Activated CD8-positive, alpha-beta T cell treated with anti-CD3 and anti-CD28 coated beads for 36 hours (primary cell): ENCODE measurements at places on chromosomes 5 and 9.
A peak's percentile ranks its signal among the peaks of the same experiment; 100 is the strongest.

DNA sequence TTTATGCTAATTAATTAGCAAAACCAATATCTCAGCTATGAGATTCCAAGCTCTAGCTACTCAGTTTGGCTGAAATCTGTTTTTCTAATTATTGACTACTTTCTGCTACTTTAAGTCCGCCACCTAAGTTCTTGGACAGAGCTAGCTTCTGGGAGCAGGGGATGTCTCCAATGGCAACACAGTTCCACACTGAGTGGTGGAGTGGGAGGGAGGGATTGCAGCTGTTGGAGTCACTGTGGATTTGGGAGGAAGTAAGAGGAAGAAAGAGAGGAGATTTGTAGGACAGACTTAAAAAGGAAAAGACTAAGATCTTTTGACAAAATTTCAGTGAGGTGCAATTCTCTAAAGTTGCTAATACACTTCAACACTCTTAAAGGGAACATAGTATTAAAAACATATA lies 450.8 kb downstream of the NFIB start:
- no peak for DNase-seq

- DNase-seq, result no peak
Measured at GRCh38 chr9:31715250-31715649, 669.2 kb upstream of the ACO1 start.

GRCh38 chr5:176530393-176530982 lies 6.7 kb downstream of the RNF44 start:
- no peak for DNase-seq

DNA sequence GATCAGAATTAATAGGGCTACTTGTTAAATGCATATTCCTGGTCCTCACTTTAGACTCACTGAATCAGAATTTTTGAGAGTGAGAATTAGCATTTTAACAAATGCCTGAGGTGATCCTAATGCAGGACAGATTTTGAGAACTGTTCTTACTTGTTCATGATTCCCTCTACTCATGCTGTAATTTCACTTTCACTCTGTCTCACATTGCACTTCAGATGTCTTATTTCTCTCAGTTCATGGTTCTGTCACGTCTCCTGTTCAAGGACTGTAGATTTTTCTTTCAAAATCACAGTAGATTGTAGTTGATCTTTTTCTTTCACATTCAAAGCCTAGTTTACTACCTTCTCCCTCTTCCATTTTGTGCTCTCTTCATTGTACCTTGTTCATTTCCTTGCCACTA lies 54.3 kb downstream of the ADGRV1 start:
- DNase-seq, result no peak

DNA sequence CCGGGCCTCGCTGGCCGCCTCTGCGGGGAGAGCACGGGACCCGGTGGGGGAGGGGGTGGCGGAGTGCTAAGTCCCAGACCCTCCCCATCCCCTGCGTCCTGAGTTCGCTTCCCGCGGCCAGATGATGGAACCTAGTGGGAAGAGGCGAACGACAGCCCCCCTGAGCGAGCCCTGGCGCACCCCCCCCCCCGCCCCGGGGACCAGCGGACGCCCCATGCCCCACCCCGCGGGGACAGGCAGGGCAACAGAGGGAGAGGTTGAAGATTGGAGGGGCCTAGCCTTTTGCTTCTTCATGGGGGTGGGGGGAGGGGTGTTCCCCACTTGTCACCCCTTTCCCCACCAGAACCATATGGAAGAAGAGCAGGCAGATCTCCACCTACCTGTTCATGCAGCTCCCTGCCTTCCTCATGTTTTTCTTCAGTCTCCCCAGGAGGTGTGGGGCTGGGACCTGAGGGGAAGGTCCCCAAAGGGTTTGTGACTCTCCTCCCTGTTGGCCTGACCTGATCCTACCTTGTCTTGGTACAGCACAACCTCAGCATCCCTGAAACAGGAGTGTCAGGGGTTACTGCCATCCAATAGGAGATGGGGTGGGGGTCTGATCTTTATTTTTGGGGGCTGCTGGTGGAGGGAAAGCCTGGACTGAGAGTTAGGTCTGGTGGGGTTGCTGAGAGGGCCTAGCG lies 485 bp downstream of the FAM53C start:
- peak; percentile 9 for DNase-seq

- no peak for DNase-seq
Measured at GRCh38 chr5:135029477-135030122, 4.4 kb downstream of the PITX1 start.

GRCh38 chr5:157516626-157517325 lies 56.8 kb downstream of the NIPAL4 start:
- DNase-seq, result no peak

- DNase-seq, result no peak
Measured at GRCh38 chr5:6197427-6197826, 180.9 kb downstream of the MED10 start.

DNA sequence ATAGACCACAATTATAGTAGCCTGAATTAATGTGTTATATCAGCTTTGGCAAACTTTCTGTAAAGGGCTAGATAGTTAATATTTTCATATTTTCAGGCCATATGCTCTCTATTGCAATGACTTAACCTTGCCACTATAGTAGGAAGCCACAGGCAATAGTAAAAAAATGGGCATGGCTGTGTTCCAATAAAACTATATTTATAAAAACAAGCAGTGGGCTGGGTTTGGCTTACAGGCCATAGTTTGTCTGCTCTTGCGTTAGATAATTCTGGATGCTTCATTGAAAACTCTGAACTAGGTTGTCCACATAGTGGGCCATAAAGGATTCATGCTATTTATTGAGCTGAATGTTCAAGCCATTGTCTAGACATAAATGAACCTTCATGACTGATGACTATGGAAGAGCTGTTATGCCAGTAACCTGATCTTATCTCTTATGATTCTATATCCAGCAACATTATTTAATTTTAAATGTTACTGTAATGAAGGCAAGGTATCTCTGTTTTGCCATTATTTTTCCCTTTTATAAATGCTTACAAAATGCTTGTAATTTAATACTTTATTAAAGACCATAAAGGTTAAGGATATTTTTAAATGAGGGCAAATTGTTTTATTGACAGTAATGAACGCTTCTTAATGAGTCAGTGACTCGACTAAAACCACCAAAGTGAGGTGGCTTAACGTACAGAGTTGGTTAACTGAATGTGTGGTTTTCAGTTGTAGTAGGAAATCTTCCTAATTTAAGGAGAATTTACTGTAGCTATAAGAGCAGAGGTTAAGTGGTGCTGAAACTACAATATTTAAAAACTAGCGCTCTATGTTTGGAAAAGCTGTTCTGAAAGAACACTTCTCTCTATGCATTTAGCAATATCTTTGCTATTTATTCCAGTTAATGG lies 560.6 kb downstream of the PRR16 start:
- no peak for DNase-seq

GRCh38 chr9:128747241-128747640 lies 23.3 kb upstream of the ZDHHC12 start:
- DNase-seq, result no peak

DNA sequence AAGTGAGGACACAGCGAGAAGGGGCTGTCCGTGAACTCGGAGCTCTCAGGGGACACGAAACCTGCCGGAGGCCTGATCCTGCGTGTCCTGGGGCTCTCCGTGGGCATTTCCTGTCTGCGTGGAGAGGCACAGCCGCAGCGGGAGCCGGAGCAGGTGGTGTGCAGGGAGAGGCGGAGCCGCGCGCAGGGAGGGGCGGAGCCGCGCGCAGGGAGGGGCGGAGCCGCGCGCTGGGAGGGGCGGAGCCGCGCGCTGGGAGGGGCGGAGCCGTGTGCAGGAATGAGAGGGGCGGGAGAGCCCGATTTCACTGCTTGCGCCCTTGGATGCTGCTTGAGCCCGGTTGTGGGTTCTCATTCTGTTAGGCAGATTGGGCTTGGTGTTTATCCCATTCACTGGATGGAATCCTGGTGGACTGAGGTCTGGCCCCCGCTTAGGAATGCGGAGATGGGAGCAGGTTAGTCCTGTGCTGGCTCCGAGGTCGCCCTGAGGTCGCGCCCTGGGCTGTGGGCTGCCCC lies 26.7 kb downstream of the NDUFS6 start:
- no peak for DNase-seq

DNA sequence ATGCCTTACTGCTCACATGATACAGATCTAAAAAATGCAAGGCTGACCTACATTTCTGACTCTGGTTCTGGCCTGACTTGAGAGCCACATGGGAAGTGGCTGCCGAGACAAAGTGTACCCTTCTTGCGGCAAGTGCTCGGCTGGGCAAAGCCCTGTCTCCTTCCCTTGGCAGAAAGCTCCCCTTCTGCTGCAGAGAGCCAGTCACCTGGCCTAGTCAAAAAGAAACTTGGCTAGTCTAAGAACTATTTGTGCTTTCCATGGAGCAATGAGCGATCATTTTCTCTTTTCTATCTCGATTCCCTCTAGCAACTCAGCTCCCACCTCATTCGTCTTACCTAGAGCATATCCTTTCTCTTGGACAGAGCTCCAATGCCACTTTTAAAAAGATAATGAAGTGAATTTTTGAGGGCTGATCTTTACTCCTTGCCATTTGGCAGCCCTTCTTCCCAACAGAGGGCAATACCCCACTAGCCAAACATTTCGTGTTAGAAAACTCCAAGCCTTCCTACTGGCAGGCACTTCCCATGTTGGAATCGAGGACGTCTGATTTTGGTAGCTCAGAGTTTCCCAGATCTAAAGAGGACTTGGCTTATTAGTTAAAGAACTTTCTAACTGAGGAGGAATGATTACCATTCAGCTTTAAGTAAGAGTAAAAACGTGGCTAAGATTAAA lies 108.1 kb upstream of the PRRC1 start:
- no peak for DNase-seq

DNA sequence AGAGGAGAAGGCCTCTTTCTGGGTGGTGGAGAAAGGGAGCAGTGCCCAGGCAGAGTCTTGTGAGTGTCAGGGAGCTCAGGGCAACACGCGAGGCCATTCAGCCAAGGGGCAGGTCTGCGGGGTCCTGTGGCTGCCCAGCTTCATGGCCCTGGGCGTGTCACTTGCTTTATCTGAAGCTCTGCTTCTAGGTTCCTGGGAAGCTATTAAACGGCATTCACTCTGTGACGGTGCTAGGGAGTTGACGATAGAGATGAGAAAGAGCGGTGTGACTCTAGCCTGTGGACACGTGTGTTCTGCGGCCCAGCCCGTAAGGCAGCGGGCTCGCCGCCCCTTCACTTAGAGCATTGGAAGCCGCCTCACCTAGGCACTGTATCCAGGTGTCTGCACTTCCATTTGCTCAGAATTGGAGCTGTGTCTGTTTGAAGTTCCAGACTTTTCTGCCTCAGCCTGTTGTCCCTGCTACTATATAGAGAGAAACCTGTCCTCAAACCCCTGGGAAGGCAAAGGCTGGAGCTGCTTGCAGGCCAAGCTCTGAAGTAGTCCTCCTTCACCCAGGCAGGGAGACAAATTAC lies 88.3 kb downstream of the PHF2 start:
- DNase-seq, result no peak

GRCh38 chr9:6272229-6272598 lies 56.0 kb upstream of the TPD52L3 start:
- DNase-seq, result no peak

- DNase-seq, result no peak
Measured at GRCh38 chr5:21931116-21931515, 922.0 kb downstream of the CDH12 start.

GRCh38 chr5:111454198-111454622 lies 58.1 kb downstream of the STARD4 start:
- DNase-seq, result no peak
